ENCODE measurements at places on chromosomes 3 and 15.
A peak's percentile ranks its signal among the peaks of the same experiment; 100 is the strongest.

- peak; percentile 39 for DNase-seq
Observed at GRCh38 chr15:70140543-70141375, 43.0 kb upstream of the TLE3 start.

- no peak for DNase-seq
Observed at GRCh38 chr3:30518181-30518864, 88.1 kb upstream of the TGFBR2 start.

- no peak for DNase-seq
Observed at GRCh38 chr15:74257105-74257504, 21.0 kb downstream of the CCDC33 start.

DNA sequence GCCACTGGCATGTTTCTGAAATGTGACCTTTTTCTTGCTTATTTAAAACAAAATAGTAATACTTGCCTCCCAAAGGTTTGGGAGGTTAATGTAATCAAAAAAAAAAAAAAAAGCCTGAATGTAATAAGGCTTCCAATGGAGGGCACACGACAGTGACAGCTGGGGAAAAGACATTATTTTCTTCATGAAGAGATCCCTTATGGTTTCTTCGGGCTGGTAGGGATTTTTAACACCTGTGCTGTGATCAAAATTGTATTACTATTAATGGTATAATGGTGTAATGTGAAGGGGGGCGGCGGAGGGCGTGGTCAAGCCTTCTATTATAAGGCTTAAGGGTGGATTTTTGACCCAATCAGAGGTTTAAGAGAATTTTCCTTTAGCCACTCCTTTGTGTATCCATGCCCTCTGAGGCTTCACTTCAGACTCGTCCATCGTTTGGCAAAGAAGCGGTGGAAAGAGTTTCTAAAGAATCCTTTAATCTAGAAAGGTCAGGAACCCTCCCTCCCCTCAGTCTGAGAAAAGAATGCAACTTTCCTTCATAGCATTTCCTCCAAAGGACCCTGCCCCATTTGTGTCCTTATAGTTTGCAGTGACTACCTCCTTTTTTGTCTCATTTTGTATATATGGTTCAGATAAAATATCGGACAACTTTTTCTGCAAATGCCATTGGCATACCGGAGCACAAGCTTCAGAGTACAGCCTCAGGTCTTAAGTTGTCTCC lies 89.5 kb upstream of the CHD2 start:
- DNase-seq: no peak

GRCh38 chr3:169818316-169818715 lies 5.6 kb upstream of the LRRC34 start:
- no peak for DNase-seq

DNA sequence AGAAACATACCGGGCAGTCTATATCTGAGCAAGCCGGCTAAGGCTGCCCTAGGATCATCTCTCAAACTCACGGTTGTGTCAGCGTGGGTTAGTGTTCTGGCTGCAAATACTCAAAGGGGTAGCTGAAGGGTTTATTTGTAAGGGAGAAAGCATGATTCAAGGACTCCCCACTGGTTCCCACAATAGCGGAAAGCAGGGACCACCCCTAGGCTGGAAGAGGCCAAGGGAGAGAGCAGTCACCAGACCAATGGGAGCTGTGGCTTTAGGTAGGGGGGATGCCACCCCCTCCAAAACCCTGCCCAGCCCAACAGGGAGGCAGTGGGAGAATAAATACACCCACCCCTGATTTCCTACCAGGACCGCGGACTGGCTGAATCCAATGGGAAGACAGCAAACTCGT lies 7.3 kb upstream of the LMCD1 start:
- no peak for DNase-seq

DNA sequence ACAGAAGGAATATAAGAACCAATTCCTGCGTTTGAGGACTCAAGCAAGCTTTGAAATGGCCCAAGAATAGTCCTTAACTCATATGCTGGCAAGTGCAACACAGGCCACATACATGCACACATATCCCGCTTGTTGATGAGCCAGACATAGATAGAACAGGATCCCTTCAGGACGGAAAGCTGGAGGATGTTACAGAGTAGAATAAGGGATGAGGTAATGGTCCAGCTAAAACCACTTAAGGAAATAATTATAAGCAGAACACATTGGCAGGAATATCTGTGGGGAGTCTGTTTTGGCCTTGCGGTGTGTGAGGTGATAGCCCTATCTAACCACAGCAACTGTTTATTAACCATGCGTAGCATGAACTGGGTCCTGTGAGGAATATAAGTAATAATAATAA lies 25.0 kb downstream of the SCG3 start:
- no peak for DNase-seq

GRCh38 chr15:69551391-69552056 lies 98.9 kb downstream of the RPLP1 start:
- no peak for DNase-seq
